Left lung (tissue), 14 donors: ENCODE measurements at places on chromosomes 3 and 15.

- H3K36me3 ChIP-seq: no peaks in the 10 kb centered on the region
- DNase-seq: no peak
- H3K27me3 ChIP-seq: peaks cover 50% of the 10 kb centered on the region
- H3K4me1 ChIP-seq: no peaks in the 10 kb centered on the region
- no peak overlapping the region for H3K27ac ChIP-seq
Measured at GRCh38 chr3:154123906-154124305, 2.7 kb downstream of the ARHGEF26 start.

DNA sequence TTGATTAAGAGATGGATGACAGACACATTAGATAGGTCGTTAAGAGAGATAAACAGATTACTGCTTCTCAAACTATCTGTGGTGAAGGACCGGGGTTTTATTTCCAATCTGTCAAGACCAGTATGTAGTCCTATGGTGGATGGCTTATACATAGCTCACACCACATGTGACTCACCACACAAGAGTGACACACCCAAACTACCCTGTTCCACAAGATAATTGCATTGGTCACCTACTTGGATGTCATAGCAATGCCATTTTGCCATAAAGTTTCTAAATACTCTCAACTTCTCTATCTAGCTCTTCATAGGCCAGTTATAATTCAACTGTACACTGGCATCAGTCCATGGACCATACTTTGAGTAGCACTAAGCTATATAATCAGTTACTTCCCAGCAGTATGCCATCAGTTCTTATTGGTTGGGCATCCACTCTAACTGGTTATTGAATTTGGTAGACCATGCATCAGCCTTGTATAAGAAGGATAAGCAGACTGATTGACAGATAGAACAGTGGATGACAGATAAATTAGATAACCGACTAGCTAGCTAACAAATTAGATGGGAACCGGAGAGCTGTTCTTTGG lies 11.6 kb downstream of the WWTR1 start:
- H3K36me3 ChIP-seq: no peaks in the 10 kb centered on the region
- peaks cover 23% of the 10 kb centered on the region for H3K4me1 ChIP-seq
- no peak overlapping the region for H3K27ac ChIP-seq
- DNase-seq: no peak

GRCh38 chr3:172259111-172259541 lies 189.1 kb downstream of the GHSR start:
- H3K36me3 ChIP-seq: peaks cover 54% of the 10 kb centered on the region
- DNase-seq: no peak
- H3K4me1 ChIP-seq: peaks cover 20% of the 10 kb centered on the region
- H3K4me3 ChIP-seq: no peak overlapping the region
- no peaks in the 10 kb centered on the region for H3K27me3 ChIP-seq
- H3K27ac ChIP-seq: peak overlapping the region; percentile 24

- no peak overlapping the region for H3K27ac ChIP-seq
- DNase-seq: no peak
- H3K4me1 ChIP-seq: no peaks in the 10 kb centered on the region
- H3K4me3 ChIP-seq: no peak overlapping the region
- H3K36me3 ChIP-seq: no peaks in the 10 kb centered on the region
Measured at GRCh38 chr3:3712971-3713370, 86.3 kb upstream of the LRRN1 start.

GRCh38 chr3:129576514-129577352 lies 29.7 kb downstream of the PLXND1 start:
- DNase-seq: peak; percentile 71
- no peak overlapping the region for H3K4me3 ChIP-seq
- no peaks in the 10 kb centered on the region for H3K27me3 ChIP-seq
- H3K4me1 ChIP-seq: peaks cover 35% of the 10 kb centered on the region
- H3K27ac ChIP-seq: peak overlapping the region; percentile 56
- H3K36me3 ChIP-seq: peaks cover 80% of the 10 kb centered on the region

GRCh38 chr3:15083252-15083651 lies 15.7 kb downstream of the RBSN start:
- peaks cover 3% of the 10 kb centered on the region for H3K36me3 ChIP-seq
- H3K27ac ChIP-seq: peak overlapping the region; percentile 74
- no peaks in the 10 kb centered on the region for H3K27me3 ChIP-seq
- DNase-seq: no peak
- H3K4me3 ChIP-seq: no peak overlapping the region

DNA sequence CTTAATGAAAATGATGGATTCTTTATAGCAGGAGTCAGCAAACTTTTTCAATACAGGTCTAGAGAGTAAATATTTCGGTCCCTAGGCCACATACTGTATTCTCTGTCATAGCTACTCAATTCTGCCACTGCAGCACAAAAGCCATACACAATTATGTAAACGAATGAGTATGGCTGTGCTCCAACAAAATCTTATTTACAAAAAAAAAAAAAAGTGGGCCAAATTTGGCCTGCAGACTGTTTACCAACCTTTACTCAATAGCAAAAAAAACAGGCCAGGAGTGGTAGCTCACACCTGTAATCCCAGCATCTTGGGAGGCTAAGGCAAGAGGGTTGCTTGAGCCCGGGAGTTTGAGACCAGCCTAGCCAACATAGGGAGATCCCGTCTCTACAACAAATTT lies 41.1 kb downstream of the TTBK2 start:
- H3K27me3 ChIP-seq: no peaks in the 10 kb centered on the region
- no peak overlapping the region for H3K27ac ChIP-seq
- H3K4me1 ChIP-seq: no peaks in the 10 kb centered on the region

- H3K27me3 ChIP-seq: no peaks in the 10 kb centered on the region
- H3K4me1 ChIP-seq: no peaks in the 10 kb centered on the region
- no peak overlapping the region for H3K27ac ChIP-seq
- no peaks in the 10 kb centered on the region for H3K36me3 ChIP-seq
- no peak for DNase-seq
- H3K4me3 ChIP-seq: no peak overlapping the region
Measured at GRCh38 chr3:21152555-21152954, 598.5 kb downstream of the ZNF385D start.

DNA sequence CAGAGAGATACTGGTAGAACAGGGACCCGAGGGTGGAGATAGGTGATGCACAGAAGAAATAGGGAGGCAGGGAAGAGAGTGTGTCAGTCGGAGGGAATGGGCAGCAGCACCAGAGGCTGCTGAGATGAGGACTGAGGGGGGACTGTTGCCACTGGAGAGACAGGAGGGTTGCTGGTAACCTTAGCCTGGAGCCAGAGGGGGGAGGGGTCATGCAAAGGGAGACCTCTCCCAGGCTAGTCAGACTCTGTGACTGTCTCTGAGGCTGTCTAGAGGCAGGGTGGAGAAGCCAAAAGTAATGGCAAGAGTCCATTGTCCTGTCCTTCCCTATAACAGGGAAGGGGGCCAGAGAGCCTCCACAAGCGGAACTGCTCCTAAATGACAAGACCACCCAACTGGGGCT lies 2.1 kb upstream of the DLEC1 start:
- no peaks in the 10 kb centered on the region for H3K27me3 ChIP-seq
- H3K4me1 ChIP-seq: peaks cover 5% of the 10 kb centered on the region
- no peak overlapping the region for H3K4me3 ChIP-seq
- DNase-seq: no peak

DNA sequence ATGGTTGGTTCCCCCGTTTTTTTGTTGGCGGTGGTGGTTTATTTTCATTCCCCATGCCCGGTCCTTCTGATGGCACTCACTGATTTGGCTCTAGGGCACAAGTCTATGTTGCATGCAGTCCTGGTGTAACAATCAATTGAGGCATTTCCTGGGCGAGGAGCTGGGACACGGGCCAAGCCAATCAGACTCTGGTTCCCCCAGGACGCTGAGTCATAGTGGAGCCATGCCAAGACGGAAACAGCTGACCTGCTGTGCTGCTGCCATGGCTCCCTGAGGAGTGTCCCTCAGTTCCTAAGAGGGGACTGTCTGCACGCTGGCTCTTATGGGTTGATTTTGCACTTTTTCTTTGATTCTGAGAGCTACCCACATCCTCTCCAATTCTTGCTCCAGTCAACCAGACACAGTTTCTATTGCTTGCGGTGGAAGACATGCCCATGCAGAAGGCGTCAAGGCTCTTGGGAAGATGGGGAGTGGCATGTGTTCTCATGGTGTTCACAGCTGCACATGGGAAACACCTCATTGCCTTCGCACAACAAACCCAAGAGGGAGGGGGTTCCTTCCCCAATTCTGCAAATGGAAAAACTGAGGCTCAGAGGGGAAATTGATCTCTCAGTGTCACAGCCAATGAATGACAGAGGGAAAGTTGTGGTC lies 28.3 kb upstream of the ALDH1L1 start:
- no peak overlapping the region for H3K4me3 ChIP-seq
- H3K4me1 ChIP-seq: peaks cover 8% of the 10 kb centered on the region
- no peak overlapping the region for H3K27ac ChIP-seq
- no peaks in the 10 kb centered on the region for H3K36me3 ChIP-seq
- peak; percentile 44 for DNase-seq
- H3K27me3 ChIP-seq: peaks cover 5% of the 10 kb centered on the region

DNA sequence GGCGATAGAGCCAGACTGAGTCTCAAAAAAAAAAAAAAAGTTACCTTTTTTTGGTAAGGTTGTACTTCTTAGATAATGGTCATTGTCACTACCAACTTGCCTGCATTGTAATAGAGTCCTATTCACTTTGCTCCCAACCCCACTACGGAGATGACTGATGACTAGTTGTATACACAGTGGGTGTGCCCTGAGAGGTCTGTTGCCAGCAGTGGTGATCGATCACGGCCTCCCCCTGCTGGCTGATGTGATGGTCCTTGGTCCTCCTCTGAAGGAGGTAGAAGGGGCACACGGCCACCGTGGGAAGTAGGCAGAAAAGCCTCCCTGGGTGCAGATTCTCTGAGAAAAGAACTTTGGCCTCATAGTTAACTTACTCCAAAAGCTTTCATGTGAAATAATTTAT lies 10.7 kb downstream of the GCNT3 start:
- H3K4me1 ChIP-seq: no peaks in the 10 kb centered on the region
- DNase-seq: no peak
- H3K27ac ChIP-seq: no peak overlapping the region
- no peak overlapping the region for H3K4me3 ChIP-seq
- no peaks in the 10 kb centered on the region for H3K36me3 ChIP-seq

GRCh38 chr3:175957427-175957826 lies 1098.3 kb downstream of the NAALADL2 start:
- H3K27ac ChIP-seq: no peak overlapping the region
- H3K27me3 ChIP-seq: no peaks in the 10 kb centered on the region

- H3K4me1 ChIP-seq: peaks cover 5% of the 10 kb centered on the region
- no peaks in the 10 kb centered on the region for H3K27me3 ChIP-seq
- H3K36me3 ChIP-seq: no peaks in the 10 kb centered on the region
- no peak for DNase-seq
- no peak overlapping the region for H3K4me3 ChIP-seq
Measured at GRCh38 chr3:10962481-10963036, 30.0 kb upstream of the SLC6A1 start.

- no peak overlapping the region for H3K4me3 ChIP-seq
- no peaks in the 10 kb centered on the region for H3K4me1 ChIP-seq
- H3K36me3 ChIP-seq: peaks cover 47% of the 10 kb centered on the region
- H3K27ac ChIP-seq: no peak overlapping the region
- DNase-seq: peak; percentile 48
Measured at GRCh38 chr15:74835312-74835823, 7.6 kb downstream of the ULK3 start.

- H3K27me3 ChIP-seq: no peaks in the 10 kb centered on the region
- peaks cover 7% of the 10 kb centered on the region for H3K4me1 ChIP-seq
- H3K36me3 ChIP-seq: peaks cover 14% of the 10 kb centered on the region
- DNase-seq: no peak
Measured at GRCh38 chr3:40523781-40524180, 979 bp upstream of the ZNF621 start.

DNA sequence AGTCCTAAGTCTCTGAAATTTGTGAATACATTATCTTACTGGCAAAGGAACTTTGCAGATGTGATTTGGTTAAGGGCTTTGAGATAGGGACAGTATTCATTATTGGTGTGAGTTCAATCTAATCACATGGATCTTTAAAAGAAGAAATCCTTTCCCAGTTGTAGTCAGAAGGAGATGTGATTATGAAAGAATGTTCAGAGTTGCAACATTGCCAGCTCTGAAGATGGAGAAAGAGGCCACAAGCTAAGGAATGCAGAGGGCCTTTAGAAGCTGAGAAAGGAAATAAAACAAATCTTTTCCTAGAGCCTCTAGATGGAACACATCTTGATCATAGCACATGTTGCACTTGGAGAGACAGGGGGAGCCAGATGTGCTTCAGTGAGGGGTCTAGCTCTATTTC lies 27.7 kb upstream of the SIAH2 start:
- no peaks in the 10 kb centered on the region for H3K36me3 ChIP-seq
- no peak overlapping the region for H3K27ac ChIP-seq

DNA sequence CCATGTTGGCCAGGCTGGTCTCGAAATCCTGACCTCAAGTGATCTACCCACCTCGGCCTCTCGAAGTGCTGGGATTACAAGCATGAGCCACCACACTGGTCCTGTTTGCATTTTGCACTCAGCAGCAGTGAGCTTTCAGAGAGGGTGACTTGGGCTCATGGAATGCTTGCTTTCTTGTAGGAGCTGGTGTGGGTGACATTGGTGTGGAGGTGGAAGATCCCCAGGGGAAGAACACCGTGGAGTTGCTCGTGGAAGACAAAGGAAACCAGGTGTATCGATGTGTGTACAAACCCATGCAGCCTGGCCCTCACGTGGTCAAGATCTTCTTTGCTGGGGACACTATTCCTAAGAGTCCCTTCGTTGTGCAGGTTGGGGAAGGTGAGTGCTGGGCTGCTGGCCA lies 90.3 kb downstream of the FLNB start:
- H3K27ac ChIP-seq: no peak overlapping the region
- H3K4me3 ChIP-seq: no peak overlapping the region
- H3K36me3 ChIP-seq: no peaks in the 10 kb centered on the region
- no peak for DNase-seq

GRCh38 chr3:77259694-77260093 lies 219.8 kb downstream of the ROBO2 start:
- no peak overlapping the region for H3K4me3 ChIP-seq
- H3K36me3 ChIP-seq: no peaks in the 10 kb centered on the region
- no peaks in the 10 kb centered on the region for H3K27me3 ChIP-seq
- no peaks in the 10 kb centered on the region for H3K4me1 ChIP-seq
- no peak overlapping the region for H3K27ac ChIP-seq
- DNase-seq: no peak

DNA sequence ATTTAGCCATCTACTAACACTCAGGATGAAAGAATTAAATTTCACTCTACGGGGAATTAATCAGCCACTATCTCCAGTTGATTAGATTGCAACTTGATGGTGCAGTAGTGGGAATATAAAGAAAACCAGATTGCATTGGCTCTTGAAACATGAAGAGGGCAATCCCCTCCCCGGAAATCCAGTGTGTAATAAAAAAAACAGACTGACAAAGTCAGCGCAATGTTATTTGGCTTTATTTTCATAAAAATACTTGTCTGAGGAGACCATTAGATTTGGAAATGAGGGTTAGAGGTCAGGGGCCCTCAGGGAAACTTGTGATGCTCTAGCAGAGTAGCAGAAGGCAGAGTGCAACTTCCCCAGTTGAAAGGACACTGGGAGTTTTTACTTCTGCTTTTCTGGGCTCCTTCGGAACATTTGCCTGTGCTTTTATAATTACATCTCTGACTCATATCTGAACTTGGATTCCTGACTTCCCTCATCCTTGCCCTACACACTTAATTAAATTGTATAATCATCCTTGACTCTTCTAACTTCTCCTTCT lies 326.8 kb downstream of the TUSC7 start:
- peak overlapping the region; percentile 73 for H3K27ac ChIP-seq
- peaks cover 14% of the 10 kb centered on the region for H3K4me1 ChIP-seq
- H3K36me3 ChIP-seq: no peaks in the 10 kb centered on the region
- H3K4me3 ChIP-seq: no peak overlapping the region
- peak; percentile 58 for DNase-seq
